RCC 7860 (cell line): ENCODE measurements at places on chromosomes 5 and 9.

DNA sequence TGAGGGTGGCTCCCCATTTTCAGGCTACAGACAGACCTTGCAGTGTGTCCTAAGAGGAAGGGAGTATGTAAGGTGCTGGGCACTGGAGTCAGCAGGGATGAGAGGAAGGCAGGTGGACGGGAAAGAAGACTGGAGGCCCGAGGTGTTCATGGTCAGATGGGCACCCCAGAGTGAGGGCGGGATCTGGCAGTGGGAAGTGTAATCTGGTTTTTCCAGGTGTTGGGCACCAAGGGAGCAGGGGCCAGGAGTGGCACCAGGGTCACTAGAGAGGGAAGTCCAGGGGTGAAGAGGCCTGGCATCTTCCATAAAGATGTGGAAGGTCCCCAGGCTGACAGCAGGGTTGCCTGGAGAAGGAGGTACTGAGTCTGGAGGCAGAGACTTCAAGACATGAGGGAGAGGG is 29.7 kb downstream of the PITX1 start:
- no peak for DNase-seq

DNA sequence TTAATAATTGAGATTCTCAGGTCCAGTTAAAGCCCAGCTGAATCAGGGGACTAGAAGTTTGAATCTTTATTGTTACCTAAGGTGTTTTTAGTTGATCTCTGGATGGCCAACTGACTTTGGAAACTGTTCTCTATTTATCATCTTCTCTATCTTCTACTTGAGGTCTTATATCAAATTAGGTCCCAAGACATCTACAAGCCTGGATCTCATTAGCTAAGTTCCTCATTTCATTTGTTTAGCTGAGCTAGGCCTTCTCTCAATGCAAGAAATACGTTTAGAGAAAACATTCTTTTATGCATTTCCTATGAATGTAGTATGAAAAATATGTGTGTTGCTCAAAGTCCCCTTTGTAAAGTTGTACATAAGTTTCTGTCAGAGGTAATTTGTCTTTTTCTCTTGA is 196.6 kb downstream of the PTTG1 start:
- no peak for DNase-seq

- DNase-seq, result no peak
Measured at GRCh38 chr5:180172447-180173197, 36.4 kb downstream of the RASGEF1C start.

DNA sequence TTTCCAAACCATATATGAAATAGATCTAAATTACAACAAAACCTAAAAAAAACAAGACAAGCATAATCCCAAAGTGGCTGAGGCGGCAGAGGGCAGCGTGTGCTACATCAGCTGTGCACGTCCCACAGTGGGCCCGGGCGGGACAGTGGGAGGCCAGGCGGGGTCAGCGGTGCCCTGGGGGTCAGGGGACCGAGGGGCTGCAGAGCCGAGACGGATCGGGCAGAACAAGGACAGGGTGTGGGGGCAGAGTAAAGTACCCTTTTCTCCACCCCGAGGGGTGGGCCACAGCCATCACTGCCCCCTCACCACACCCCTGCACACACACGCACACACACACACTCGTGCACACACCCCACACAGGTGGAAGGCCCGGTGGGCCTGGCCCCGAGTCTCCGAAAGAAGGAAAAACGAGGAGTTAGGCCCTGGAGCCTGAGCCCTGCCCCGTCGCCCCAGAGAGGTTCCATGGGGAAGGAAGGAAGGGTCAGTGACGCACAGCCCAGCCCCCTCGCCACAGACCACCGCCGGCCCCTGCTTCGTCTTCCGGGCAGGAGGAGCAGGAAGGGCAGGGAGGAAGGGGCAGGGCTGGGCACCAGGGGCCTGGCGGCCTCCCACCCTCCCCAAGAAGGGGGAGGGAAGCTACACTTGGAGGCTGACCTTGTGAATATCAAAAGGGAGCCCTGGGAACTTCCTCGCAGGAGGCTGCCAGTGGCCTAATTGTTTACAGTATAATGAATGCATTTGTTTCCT is 49.6 kb upstream of the UBAC1 start:
- no peak for DNase-seq

- DNase-seq, result no peak
Measured at GRCh38 chr9:123712399-123712798, 217.5 kb downstream of the DENND1A start.

DNA sequence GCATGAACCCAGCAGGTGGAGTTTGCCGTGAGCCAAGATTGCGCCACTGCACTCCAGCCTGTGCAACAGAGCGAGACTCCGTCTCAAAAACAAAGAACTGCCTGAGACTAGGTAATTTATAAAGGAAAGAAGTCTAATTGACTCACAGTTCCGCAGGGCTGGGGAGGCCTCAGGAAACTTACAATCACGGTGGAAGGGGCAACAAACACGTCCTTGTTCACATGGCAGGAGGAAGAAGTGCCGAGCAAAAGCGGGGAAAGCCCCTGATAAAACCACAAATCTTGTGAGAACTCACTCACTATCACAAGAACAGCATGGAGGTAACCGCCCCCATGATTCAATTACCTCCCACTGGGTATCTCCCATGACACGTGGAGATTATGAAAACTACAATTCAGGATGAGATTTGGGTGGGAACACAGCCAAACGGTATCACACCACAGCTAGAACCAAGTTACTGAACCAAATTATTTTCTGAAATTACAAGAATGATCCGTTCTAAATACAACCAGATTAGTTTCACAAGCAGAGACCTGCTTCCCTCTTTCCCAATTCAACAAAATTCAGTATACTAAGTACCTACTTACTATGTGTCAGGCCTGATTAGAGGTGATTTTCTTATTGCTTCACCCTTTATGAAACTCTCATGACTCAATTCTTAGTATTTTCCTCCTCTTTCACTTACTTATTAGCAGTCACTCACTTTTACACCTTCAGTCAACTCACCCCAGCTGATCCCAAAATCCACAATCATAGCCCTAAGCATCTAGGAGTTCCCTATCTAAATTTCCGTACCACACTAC is 8.4 kb downstream of the UBTD2 start:
- DNase-seq, result peak; percentile 96

- no peak for DNase-seq
Measured at GRCh38 chr9:69391946-69392345, 66.9 kb downstream of the ENTREP1 start.

- peak; percentile 74 for DNase-seq
Measured at GRCh38 chr5:124981901-124982300, 235.5 kb upstream of the ZNF608 start.

- peak; percentile 60 for DNase-seq
Measured at GRCh38 chr5:113487781-113488644, at the start of gene MCC. TSS of gene MCC (minus strand) at chr5:113488453.

- no peak for DNase-seq
Measured at GRCh38 chr5:83715236-83716065, 5.2 kb downstream of the HAPLN1 start.

DNA sequence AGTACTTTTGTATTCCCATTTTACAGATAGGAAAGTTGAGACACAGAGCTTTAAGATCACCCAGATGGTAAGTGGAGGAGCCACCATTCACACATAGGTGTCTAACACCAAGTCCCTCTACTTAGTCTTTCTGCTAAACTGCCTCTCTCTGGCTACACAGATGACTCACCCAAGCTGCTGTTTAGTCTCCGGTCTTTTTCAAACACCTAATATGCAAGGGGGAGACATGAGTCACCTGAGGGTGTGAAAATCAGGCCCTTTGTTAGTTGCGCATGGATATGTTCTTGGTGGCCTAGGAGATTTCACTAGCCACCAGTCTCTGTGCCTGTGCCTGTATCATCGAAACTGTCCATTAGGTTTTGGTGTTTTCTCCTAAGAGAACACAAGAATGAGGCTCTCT is 117.8 kb downstream of the MAST4 start:
- no peak for DNase-seq

DNA sequence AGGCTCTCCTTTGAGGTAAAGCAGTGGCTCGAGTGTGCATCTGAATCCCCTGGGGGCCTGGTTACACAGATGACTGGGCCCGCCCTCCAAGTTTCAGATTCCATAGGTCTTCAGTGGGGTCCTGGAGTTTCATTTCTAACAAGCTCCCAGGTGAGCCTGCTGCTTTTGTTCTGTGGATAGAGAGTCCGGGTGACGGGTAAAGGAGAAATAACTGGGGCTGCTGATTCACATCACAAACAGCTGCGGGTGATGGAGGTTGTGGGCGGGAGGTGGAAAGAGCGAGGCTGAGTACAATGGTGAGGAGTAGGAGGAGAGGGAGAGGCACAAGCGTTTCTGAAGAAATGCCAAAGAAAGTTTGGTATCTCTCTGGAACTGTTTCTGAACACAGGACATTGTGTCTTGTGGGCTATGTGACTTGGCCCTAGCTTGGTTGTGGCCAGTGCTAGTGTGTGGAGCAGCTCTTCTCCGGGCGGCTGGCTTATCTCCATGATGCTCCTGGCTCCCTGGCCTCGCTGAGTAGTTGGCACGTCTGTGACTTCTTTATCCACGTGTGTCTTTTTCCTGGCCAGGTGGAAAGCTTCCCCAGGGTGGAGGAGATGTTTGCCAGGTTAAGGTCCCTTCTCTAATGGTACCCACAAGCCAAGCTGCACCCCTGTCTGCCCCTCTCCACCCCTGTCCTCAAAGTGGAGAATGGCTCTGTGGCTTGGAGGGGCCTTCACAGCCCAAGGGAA is 61.7 kb downstream of the HSPA4 start:
- DNase-seq, result no peak

DNA sequence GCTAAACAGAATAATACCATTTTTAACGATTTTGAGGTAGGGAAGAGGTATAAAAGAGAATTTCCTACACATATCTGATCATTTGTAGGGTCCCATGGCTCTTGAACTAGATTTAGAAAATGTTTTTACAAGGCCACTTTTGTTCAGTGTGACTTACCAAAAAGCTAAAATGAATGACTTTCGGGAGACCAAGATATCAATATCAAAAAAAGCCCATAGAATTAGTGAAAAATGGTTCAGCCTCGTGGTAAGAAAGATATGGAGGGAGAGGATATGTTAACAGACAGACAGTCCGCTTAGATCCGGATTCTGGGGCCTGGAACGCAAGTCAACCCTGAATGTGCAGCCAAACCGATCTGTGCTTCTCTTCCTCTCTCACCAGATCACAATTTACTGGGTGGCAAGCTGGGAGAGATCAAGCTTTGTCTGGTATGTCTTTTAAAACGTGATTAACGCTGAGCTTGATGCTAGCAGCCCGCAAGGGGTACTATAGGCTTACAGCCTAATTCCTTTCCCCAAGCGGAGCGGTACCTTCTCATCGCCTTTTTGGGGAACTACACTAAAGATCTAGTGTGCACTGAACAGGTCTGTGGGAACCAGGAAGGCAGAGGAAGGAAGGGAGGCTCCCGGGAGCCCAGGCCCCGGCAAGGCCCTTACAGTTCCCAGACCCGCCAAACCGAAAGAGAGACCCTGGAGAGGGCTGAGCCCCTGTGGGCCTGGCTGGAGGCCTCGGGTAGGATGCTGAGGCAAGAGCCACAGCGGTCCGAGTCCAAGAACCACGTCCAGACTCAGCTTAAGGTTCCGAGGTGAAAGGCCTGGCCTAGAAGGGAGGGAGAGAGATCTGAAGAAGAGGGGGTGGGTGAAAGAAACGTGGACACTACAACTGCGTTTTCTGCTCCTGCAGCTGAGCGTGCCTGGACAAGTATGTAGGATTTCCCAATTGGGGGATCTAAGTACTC is 2.9 kb downstream of the NR2F1-AS1 start:
- no peak for DNase-seq

GRCh38 chr9:23979491-23979890 is 153.5 kb upstream of the ELAVL2 start:
- no peak for DNase-seq

DNA sequence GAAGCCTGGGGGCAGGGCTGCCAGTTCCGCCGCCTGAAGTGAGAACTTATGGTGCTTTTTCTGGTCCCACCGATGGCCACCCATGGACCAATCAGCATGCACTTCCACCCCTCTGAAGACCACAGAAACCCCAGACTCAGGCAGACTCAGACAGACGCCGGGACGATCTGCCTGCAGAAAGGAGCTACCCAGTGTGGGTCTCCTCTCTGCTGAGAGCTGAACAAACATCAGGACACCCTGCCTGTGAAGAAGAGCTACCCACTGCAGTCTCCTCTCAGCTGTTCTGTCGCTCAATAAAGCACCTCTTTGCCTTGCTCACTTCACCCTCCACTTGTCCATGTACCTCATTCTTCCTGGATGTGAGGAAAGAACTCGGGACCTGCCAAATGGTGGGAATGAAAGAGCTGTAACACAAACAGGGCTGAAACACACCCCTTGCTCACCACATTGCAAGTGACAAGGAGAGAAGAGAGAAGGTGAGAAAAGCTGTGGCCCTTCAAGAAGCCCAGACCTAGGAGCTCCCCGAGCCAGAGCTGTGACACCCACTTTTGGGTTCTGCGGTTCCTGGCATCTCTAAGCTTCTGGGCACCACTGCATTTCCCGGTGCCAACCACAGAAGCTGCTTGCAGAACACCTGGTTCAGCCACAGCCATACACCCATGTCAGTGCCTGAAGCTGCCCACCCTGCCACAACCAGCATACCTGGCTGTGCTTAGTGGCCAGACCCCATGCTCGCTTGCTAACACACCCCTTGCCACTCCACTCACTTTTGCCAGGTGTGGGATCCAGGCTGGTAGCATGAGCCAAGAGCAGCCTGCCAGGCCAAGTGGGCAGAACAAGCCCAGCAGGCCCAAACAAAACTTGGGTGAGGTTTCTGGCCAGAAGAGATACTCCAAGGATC is 114.3 kb upstream of the TSLP start:
- no peak for DNase-seq

DNA sequence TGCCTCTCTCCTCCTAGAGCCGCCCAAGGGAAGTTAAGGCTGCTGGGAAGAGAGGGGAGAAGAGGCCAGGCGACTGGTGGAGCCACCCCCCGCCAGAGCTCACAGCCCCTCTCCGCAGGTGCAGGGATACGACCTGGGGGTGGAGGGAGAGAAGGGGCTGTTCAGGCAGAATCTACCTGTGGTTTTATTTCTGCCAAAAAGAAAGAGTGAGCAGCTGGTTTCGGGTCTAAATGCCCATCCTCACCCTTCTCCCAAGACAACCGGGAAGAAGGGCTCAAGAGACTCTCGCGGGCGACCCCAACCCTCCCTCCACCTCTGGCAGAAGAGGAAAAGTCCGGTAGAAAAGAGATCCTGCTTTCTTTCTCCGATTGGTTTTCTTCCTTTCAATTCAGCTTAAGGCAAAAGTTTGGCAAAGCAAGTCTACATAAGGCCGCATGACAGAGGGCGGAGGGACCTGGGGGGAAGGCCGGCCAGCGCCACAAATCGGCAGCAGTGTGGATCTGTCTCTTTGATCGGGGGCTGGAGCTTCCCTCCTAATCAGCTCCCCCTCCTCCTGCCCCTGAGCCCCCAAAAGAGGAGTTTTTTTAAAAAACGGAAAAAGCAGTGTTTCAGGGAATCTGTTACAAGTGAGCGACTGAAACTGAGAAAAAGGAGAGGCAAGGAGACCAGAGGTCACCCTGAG is 16.3 kb downstream of the FAM78A start:
- no peak for DNase-seq

GRCh38 chr9:137432687-137433348 is 8.3 kb downstream of the ENTPD8 start:
- DNase-seq, result no peak

GRCh38 chr5:176188506-176189193 is 49.6 kb upstream of the SIMC1 start:
- no peak for DNase-seq

- no peak for DNase-seq
Measured at GRCh38 chr5:45355189-45355992, 340.8 kb downstream of the HCN1 start.

- DNase-seq, result no peak
Measured at GRCh38 chr5:10502130-10502529, 60.5 kb downstream of the ROPN1L start.
